ENCODE measurements at places on chromosomes 4 and X.

DNA sequence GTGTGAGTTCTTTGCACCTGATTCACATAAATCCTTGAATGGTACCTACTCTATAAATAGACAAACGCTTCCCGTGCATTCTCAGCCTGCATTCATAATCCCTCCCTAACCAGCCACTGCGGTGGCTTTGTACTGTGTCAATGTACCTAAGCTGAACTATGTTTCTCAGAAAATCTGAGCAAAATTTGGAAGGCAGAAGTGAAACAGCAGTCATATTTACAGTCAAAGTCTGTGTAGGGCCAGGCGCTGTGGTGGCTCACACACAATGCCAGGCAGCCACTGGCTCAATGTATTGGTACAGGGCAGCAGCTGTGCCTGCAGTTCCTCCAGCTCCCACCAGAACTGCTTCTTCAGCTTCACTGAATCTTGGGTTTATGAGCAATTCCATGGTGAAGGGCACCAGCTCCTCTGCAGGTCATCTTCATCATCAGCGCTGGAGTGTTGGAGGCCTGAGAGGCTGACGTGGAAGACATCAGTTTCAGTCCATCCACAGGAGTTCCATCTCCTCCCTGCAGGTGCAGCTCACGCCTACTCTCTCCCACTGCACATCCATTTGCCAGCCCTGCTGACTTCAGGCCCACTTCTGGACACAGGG lies 32.3 kb upstream of the IRF2 start:
- peak; percentile 42 for DNase-seq

DNA sequence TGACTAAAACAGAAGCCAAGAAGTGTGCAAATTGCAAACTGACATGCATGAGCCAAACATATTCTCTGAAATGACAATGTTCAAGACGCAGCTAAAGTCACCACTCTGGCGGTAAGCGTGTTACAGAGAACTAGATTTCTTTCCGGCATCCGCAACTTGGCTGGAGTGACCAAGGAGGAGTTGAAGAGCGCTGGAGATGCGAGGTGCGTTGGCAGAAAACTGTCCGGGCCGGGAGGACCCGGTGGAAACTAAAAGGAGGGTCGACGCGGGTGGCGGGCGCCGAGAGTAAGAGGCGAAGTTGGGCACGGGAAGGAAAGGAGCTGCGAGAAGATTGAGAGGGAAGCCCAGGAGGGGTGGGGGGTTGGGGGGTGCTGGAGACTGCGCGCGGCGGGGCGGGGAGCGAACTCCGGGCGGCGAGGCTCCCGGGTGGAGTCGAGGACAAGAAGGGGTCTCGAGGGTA lies 807 bp downstream of the SEL1L3 start:
- peak; percentile 48 for DNase-seq

DNA sequence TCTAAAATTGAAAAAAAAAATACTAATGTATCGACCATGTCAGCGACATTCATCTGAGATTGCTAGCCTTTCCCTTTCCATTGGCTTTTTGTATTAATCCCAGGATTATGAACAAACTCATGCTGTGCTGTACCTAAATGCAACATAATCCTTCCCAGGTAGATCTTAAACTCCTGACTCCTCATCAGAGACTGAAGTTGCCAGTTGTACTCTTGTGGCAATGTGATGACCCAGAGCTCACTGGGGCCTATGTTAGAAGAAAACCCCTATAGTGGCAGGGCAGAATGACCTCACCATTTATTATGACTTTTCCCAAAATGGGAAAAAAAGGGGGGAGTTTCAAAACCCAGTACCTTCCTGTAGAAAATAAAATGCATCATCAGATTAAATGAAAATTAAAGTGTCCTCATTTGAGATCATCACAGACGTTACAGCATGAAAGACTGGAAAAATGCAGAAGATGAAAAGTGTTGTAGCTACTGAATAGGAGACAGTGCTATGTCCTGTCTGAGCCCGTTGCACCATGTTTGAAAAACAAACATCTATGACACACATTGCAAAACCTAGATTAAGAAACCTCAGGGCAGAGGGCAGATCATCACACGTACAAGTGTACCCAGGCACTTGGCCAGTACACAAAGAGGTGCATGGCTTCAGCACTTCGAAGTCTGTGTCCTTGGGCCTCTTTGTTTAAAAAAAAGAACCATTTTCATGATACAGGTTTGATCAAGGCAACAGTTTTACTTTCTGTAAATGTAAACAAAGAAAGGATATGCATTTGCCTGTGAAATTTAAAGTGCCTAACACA lies 6.8 kb upstream of the ACSL4 start:
- DNase-seq, result no peak

GRCh38 chr4:94491322-94491721 lies 39.6 kb downstream of the PDLIM5 start:
- DNase-seq, result no peak

DNA sequence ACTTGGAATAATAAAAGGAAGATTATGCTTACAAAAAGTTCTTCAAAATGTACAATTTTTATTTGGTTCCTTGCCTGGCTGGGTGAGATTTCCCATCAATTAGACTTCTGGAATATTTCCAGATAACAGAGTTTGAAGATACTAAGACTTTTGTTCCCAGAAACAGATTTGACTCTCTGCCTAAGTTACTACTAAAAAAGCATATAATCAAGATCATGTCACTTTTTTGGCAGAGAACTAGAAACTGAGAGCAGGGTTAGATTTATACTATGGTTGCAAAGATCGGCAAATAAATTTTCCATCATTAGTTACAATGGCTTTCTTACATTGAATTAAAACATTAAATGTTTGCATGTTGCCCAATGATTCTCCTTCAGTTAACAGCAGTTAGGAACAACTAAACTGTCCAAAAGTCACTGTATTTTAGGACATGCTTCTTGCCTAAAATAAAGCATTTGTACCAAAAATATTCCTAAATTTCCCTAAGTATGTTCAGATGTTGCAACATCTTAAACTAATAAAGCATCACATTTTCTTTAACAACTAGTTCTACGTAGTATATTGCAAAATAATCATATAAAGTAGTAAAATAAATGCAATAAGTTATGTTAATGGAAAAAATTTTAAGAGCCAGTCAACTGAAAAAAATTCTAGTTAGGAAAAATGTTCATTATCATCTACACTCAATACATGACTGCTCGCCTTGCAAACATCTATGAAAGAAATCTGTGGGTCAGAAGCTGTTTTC lies 73.0 kb downstream of the SEC24D start:
- no peak for DNase-seq

DNA sequence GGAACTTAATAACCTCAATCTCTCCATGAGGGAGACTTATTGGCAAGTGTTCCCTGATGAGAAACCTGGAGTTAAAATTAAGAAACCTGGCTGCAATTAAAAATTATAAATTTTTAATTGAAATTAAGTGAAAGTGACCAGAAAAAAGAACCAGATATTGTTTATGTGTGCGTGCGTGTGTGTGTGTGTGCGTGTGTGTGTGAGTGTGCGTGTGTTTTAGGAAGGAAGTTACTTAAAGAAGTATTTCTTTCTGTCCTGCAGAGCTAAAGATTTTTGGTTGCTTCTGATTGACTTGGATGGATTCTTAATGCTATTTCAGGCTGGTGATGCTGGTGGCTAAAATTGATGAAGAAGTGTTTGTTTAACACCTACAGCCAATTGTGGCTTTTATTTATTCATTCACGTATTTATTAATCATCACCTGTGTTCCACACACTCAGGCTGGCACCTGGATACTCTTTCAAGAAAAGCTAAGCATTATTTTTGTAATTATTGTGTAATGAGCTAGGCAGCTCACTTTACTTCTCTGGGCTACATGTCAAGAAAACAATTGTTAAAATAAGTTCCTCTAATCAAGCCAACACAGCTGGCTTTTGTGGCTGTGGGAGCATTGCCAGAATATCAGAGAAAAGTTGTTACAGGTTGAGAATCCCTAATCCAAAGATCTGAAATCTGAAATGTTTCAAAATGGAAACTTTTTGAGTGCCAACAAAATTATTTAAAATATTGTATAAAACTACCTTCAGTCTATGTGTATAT lies 68.5 kb downstream of the CEP44 start:
- no peak for DNase-seq

- DNase-seq, result no peak
Observed at GRCh38 chr4:8370106-8370787, 70.3 kb downstream of the ACOX3 start.

GRCh38 chr4:55874831-55875230 lies 21.4 kb downstream of the EXOC1 start:
- DNase-seq, result no peak

GRCh38 chr4:16109256-16109655 lies 25.4 kb upstream of the PROM1 start:
- no peak for DNase-seq

- DNase-seq, result no peak
Observed at GRCh38 chr4:6024313-6024960, 6.2 kb upstream of the C4orf50 start.

DNA sequence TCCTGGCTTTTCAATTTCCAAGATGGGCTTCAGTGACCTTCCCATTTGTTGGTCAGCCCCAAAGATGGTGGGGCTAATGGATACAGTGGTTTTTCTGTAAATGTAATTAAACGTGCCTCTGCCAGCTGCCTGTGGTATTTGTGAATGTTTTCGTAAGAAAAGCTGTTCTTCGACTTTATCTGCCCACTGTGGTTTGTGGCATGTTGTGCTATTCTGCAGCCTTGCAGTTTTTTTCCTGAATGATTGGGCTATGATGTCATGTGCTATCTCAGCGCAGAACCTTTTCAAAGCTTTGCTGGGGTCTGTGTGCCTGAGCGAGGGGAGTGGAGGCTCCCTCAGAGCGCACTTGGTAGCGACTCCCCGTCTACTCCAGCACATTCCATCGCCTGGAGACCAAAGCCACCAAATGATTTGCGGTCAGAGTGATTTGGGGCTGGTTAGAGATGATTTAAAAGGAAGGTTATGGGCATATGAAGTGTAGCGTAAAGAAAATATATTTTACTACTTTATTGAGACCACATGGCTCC lies 137.5 kb downstream of the PALLD start:
- peak; percentile 16 for DNase-seq

- DNase-seq, result no peak
Observed at GRCh38 chr4:73721909-73722308, 18.5 kb upstream of the CXCL8 start.

GRCh38 chrX:44896876-44897186 lies 23.8 kb downstream of the KDM6A start:
- no peak for DNase-seq

GRCh38 chr4:153495480-153496193 lies 29.5 kb downstream of the TMEM131L start:
- DNase-seq, result no peak

- DNase-seq, result no peak
Observed at GRCh38 chrX:103949506-103949905, 12.9 kb upstream of the TMSB15B start.

DNA sequence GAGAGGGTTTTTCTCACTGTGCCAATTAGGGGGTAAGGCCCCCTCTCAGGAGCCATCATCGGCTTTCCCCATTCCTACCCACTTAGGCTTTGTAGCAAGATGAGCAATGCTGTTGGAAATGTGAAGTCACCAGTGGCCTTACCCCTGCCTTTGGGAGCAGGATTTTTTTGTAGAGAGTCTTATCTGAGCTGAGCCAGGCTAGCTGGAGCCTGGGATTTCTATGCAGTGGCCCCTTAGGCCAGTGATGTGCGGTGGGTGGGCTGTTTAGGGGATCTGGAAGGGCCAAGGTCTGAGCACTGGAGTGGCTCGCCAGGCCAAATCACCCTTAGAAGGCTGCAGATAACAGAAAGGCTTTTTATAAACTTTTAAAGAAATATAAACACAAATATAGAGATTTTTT lies 4.2 kb downstream of the CXorf65 start:
- no peak for DNase-seq

DNA sequence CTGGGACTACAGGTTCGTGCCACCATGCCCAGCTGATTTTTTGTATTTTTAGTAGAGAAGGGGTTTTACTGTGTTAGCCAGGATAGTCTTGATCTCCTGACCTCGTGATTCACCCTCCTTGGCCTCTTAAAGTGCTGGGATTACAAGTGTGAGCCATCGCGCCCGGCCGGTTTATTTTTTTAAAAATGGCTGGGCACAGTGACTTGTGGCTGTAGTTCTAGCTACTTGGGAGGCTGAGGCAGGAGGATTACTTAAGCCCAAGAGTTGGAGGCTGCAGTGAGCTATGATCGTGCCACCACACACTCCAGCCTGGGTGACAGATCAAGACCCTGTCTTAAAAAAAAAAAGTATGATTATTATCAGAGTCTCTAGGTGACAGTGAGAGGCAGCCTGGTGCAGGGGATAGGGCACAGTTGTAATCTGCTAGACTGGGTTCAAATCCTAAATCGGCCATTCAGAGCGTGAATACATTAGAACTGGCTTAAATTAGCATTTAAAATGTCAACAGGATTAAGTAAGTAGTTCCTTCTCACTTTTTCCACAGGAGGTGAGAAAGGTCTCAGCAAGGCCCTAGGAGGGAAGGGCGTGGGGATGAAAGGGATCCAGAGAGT lies 435 bp upstream of the MGST2 start:
- no peak for DNase-seq

DNA sequence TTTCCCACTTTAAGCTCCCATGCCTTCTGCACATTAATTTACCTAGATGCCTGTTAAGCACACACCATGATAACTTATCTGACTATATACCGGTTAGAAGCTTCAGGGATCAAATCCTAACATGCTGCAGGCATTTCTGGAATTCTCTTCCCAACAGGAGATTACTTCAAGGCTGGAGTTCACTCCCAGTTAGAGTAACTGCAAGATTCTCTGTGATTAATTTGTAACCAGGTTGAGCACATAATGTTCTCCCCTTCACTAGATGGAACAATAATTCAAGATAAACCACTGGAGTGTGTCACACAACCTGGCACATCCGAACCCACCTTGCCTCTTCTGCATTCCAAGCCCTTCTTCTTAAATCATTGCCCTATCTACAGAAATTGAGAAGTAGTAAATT lies 11.8 kb upstream of the UGT2A3 start:
- no peak for DNase-seq

- DNase-seq, result no peak
Observed at GRCh38 chr4:47513461-47513860, 28.4 kb downstream of the ATP10D start.

DNA sequence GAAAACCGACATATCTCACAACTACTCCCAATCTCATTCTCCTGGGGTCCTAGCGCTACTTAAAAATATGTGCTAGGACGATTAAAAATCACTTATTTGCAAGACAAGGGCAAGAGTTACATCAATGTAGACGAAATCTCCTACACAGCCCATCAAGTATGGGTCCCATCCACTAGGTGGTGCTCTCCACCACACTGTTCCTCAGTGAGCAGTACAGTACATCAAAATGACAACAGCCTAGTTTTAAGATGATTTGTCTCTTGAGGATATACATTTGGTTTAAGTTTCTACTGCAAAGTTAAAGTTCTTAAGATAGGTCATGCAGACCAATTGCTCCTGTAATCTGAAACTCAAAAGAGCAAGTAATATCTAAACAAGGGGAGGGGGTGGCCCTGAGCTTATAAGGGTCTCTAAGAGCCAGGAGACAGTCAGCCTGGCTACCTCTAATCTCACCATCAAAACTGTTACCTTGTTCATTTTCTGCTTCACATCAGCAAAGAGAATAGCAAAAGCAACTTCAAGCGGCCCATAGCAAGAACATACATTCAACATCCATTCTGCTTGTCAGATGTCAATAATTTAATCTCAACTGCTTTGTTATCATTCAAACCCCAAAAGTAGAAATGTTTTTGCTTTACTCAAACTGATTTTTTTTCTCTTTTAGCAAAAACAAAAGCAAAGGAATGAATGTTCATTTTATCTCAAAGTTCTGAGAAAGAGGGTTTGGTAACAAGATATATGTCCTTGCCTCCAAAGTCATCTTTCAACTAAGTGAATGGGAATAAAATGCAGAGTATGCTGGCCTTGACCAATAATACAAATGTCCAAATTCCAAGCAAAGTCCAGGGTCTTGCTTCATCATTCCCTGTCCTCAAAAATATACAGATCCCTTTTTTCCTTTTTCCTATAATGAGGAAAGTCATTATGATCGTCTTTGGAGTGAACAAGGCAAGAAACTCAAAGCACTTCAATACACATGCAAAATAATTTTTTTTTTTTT lies 53.1 kb downstream of the STX18 start:
- DNase-seq, result peak; percentile 52

Measured in T-helper 2 cell treated with Interferon-gamma antibody and Interleukin-4, amounts not matched to agents 5 μg/mL and 100 μg/mL, for 36 hours (primary cell).